Activated CD4-positive, CD25-positive, alpha-beta regulatory T cell (primary cell): ENCODE measurements at places on chromosomes 5 and 9.

GRCh38 chr5:124761010-124761409, 14.6 kb upstream of the ZNF608 start:
- DNase-seq = no peak

GRCh38 chr5:14109041-14109747, 33.9 kb upstream of the TRIO start:
- DNase-seq = no peak

DNA sequence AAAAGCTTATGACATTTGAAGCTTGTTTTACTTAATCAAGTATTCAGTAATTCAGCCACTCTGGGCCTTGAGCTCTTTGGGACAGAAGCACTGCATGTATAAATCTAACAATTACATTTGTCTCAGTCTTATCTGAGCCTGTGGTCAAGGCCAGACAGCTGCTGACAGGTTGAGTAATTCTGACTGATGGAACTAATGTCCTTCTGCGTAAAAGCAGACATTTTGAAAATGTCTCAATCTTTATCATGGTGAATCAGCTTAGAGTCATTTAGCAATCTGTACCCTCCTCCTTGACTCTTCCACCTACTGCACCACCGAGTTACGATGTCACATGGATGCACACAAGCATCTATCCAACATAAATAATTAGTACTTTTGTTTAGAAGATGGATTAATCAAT, 400.0 kb downstream of the ARRDC3 start:
- DNase-seq = no peak

DNA sequence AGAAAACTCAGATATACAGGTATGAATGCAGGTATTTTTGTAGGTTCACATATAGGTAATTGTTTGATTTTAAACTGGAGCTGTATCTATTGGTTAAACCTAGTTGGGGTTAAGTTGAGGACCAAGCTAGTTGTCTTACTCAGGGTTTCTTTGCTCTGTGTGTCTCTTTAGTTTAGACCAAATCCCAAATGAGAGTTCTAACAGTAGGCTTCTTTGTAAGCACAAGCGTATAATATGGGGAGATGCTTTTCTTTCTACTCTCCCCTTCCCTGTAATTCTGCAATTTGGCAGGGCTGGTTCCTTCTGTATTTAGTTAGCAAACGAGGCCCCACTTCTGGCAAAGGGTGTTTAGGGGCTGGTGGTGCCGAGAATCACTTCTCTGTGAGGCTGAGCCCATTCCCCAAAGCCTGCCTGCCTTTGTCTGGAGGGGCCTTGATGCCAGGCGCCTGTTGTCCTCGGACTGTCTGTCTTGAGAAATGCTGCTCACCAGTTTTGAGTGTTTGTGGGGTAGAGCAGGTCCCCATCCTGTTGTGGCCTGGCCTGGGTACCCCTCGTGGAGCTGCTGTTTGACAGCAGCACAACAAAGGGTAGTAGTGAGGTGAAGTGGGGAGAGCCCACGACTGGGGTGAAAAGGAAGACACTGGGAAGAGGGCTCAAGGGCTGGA, 259.3 kb downstream of the FANCC start:
- DNase-seq = no peak

DNA sequence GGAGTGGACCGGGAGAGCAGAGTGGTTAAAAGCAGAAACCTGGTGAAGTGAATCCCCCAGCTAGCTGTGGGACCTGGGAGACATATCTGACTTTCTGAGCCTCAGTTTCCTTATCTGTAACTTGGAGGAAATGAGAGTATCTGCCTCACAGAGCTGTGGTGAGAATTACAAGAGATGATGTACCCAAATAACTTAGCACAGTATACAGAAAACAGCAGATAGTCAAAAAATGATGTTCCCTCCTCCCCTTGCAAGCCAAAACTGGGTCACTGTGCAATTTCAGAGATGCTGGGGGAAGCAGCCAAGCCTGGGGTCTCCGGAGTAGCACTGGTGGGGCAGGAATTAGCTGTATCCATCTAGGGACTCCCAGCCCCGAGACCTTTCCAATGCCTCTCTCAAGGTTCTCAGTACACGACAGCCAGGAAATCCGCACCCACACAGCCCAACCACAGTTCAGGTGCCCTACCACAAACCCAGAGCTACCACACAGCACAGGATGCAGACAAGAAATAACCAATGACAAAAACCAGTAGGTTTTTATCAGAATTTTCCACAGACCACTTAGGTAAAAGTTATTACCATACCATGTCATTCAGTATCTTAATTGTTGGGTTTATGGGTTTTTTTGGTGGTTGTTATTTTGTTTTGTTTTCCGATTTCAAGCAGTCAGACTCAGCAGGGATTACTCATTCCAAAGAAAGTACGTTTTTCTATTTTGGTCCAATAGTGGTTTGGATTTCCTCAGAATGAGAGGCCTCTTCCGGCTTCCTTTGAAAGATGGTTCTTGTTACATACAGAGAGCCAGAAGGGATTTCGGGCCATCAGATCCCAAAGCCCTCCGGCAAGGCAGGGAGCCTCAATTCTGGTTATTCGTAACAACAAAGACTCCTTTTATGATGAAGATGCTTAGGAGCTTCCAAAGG, 4.9 kb upstream of the HRH2 start:
- DNase-seq = peak; percentile 15

DNA sequence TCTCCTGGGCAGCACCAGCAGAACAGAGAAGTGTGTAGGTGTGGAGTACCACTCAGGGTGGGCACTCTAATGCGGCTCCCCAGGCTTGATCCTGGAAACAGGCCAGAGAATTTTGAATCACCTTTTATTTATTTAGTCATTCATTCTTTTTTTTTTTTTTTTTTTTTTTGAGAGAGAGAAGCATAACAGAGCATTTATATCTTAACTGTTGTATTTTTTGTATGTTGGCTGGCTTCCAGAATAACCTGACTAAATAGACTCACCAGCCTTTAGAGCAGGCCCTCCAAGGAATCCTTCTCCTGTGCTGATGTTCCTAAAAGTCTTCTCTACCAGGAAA, 153.4 kb downstream of the PIK3R1 start:
- DNase-seq = no peak

DNA sequence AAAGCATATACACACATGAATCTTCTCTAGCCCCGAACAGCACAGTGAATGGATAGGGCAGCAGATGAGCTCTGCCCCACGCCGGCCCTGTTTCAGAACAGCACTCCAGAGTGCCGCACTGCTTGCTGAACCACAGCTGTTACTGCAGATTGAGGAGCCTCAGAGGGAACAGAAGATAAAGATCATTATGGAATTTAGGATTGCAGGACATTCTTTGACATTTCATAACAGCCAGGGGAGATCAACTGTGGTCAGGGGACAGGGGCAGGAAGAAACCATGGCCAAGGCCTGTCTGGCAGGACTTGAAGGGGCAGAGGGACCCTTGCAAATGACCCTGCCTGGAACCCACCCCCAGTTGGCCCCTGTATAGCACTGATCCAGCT, 20.6 kb downstream of the IRF1 start:
- no peak for DNase-seq

DNA sequence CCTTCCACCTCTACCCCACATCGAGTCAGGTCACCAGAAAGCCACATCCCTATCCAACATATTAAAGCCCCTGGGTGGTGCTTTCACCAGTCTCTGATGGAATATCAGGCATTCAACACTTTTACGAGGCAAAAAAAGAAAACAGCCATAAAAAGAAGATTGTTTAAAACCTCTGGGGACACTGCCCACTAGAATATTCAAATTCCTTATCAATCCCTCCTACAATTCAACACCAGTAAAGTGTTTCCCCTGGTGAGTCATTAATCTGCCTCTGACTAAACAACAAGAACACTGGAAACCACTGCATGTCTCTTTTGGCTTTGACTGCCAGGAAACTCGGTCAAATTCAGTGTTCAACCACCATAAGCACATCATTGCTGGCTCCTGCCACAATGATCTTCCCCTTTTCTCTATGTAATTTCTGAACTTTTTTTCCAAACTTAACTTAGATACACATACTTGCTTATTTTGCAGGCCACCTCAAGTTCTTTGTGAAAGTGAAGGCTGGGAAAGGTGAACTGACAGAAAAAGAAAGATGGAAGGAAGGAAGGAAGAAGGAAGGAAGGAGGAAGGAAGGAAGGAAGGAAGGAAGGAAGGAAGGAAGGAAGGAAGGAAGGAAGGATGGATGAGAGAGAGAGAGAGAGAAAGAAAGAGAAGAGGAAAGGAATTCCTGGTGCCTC, 105.3 kb downstream of the PAX5 start:
- no peak for DNase-seq

GRCh38 chr5:3377831-3378230, 217.8 kb upstream of the IRX1 start:
- DNase-seq = no peak

- DNase-seq = no peak
Measured at GRCh38 chr5:57338068-57338867, 144.3 kb downstream of the ACTBL2 start.

GRCh38 chr5:106093134-106093533, 1577.6 kb downstream of the EFNA5 start:
- no peak for DNase-seq

GRCh38 chr9:15401266-15401665, 21.4 kb upstream of the SNAPC3 start:
- DNase-seq = no peak
